GM12864 (cell line): ENCODE measurements at places on chromosomes 16 and 17.

DNA sequence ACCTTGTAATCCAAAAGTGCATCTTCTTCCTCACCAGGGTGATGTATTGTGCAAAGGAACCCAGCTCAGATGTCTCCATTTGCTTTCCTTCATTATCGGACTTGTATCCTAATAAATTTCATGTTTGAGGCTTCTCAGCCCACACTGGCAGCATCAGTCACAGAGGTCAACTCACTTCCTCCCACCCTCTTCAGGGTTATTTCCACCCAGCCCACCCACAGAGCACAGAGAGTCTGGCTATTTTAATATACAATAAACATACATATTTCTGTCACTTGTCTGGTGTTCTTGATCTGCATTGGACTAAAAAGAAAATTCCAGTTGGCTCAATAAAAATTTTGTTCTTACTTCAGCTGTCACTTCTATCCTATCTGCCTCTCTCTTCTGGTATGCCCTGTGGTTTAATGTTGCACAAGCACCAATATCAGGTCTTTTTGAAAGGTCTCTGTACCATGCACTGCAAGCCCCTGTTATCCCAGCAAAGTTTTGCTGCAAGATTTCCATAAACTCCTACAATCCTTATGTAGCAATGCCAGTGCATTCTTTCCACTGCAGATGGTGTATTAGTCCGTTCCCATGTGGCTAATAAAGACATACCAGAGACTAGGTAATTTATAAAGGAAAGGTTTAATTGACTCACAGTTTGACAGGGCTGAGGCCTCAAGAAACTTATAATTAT is 201.8 kb downstream of the CDH11 start:
- DNase-seq: no peak

- DNase-seq: no peak
Observed at GRCh38 chr17:79011451-79012147, 2.0 kb upstream of the CANT1 start.

- no peak for DNase-seq
Observed at GRCh38 chr16:4212934-4213296, 29.0 kb downstream of the SRL start.

GRCh38 chr17:2361010-2361760 is 23.9 kb downstream of the SGSM2 start:
- no peak for DNase-seq

DNA sequence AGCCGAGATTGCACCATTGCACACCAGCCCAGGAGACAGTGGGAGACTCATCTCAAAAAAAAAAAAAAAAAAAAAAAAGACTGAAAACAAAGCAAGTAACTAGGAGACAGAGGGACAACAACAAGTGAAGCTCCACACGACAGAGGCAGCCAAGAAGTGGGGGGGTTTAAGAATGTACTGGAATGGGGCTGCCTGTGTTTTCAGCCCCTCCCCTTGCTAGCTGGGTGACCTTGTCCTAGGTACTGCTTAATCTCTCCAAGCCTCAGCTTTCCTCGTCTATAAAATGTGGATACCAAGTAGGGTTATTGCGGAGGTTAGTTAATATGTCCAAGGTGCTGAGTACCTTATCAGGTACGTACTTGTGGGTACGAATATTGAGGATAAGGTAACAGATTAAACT is 163.8 kb upstream of the CACNG5 start:
- no peak for DNase-seq

- DNase-seq: no peak
Observed at GRCh38 chr17:1455291-1455796, 688 bp downstream of the CRK start.

- no peak for DNase-seq
Observed at GRCh38 chr16:74439685-74440084, 18.4 kb upstream of the CLEC18B start.

- DNase-seq: no peak
Observed at GRCh38 chr17:64356776-64357175, 33.9 kb downstream of the PECAM1 start.

GRCh38 chr17:81891303-81891552 is 158 bp downstream of the ALYREF start:
- DNase-seq: no peak

- DNase-seq: no peak
Observed at GRCh38 chr17:31422443-31422842, 31.0 kb downstream of the RAB11FIP4 start.

GRCh38 chr17:64146418-64147109 is 16.6 kb upstream of the ERN1 start:
- DNase-seq: no peak

DNA sequence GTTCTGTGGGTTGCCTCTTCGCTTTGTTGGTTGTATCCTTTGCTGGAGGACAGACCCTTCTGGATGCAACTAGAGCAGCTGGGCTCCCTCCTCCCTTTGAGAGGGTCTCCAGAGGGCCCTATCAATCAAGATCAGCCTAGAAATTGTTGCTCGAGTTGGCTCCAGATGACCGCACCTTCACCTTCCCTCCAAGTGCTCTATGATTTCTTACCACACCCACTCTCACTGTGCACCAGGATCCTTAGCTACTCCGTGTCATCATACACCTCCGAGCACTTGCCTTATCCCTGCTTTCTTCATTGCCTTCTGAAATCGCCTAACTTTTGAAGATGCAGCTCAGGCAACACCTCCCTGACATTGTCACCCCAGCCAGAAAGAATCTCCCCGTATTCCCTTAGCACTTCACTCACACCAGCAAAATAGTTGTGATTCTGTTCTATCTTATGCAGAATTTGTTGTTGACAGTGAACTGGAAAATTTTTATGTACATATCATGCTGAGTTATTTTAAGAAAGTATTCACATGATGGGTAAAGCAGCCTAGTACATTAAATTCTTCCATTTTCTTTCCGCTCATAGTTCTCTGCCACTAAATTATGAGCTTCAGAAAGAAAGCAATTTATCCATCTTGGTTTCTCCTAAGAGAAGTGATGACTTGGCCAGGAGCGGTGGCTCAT is 52.9 kb downstream of the ABAT start:
- no peak for DNase-seq

DNA sequence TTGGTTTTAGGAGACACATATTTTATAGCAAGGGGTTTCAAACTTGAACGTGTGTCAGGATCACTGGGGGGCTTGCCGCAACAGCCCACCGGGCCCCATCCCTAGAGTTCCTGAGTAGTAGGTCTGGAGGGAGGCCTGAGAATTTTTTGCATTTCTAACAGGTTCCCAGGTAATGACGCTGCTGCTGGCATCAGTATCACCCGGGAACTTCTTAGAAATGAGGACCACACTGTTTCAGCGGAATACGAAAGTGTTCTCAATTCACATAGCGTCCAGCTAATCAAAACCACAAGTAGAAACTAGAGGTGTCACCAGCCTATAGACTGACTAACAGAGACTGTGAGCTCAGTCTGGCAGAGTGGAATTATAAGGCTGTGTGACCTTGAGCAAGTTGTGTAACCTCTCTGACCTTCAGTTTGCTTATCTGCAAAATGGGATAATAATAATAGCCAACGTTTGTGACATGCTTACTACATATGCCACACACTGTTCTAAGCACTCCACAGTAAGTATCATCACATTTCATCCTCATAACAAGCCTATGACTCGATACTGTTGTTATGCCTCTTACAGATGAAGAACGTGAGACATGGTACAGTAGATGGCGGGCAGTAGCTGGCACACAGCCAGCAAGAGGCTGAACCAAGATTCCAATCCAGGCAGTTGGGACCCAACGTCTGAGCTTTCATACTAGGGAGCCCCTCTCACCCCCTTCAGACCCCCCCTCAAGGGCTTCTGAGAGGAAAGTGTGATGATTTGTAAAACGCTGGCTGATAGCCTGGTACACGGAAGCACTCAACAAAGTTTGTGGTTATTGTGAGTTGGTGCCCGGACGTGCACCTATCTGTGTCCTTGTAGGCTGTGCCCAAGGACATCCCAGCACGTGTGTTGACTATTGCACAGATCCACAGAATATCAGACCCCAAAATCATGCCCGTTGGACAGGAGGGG is 4.6 kb upstream of the ICAM2 start:
- no peak for DNase-seq

GRCh38 chr16:57268804-57269800 is 15.4 kb downstream of the PLLP start:
- DNase-seq: no peak

DNA sequence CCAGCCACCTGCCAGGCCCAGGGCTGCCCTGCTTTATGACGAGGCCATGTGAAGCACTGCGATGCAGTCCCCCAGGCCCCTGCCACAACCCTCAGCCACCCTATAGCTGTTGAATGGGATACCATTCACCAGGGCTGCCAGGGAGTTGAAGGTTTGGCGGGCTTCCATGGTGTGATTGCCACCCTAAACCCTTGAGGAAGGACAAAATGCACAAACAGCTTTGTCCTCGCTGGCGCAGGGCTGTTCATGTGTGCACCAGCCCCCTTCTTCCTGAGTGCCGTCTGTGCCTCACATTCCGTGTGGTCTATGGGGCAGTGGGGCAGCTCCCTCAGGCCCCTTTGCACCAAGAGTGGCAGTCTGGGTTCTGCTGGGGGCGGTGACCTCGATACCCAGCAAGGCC is 25.3 kb downstream of the NARF start:
- no peak for DNase-seq

DNA sequence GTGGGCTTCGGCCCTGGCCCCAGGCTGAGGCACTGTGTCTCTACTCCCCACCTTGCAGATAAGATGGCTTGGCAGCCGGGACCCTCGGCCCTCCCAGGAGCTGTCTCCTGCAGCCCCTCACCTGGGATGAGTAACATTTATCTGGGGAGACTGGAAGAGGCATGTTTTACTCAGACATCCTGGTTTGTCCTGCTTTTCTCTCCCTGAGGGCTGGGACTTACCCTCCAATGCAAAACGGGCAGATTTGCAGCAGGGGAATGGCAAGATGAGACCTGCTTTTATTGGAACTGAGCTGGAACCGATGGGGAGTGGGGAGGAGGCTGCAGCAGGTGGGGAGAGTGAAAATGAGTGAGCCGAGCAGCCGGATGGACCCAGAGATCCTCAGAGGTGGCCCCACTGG is 27.3 kb upstream of the UBE2G1 start:
- no peak for DNase-seq

GRCh38 chr17:42852351-42852750 is 1.4 kb downstream of the AOC3 start:
- no peak for DNase-seq

- DNase-seq: no peak
Observed at GRCh38 chr17:72987166-72987565, 105.3 kb downstream of the SLC39A11 start.

- DNase-seq: no peak
Observed at GRCh38 chr16:24499193-24499814, 40.1 kb upstream of the RBBP6 start.

DNA sequence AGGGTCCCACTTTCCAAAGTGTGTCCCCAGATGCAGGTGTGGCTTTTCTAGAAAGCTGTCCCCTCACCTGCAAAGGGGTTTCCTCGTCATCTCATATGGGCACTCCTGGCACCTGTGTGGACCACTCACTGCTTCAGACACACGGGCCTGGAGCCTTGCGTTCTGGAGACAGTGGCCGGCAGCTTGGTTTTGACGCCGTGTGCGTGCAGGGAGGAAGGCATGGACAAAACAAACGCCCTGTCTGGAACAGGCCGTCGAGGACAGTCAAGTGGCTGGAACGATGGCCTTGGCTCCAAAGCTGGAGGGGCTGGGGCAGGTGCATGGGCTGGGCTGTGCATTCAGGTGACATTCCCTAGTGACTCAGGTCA is 13.0 kb upstream of the C16orf95 start:
- no peak for DNase-seq

GRCh38 chr16:56788435-56788834 is 58.5 kb downstream of the NUP93 start:
- DNase-seq: no peak

DNA sequence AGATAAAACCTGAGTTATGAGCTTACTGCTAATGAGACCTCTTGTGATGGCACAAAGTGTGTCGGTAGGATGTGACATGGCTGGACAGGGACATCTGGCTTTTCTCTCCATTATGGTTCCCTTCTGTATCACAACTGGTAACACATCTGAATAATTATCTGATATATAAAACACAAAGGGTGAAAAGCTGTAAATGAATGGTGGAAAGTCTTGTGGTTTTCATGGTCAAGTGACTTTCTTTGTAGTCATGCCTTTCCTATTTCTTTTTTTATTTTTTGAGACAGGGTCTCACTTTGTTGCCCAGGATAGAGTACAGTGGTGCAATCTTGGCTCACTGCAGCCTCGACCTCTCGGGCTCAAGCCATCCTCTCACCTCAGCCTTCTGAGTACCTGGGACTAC is 35.3 kb upstream of the ZFHX3 start:
- no peak for DNase-seq

DNA sequence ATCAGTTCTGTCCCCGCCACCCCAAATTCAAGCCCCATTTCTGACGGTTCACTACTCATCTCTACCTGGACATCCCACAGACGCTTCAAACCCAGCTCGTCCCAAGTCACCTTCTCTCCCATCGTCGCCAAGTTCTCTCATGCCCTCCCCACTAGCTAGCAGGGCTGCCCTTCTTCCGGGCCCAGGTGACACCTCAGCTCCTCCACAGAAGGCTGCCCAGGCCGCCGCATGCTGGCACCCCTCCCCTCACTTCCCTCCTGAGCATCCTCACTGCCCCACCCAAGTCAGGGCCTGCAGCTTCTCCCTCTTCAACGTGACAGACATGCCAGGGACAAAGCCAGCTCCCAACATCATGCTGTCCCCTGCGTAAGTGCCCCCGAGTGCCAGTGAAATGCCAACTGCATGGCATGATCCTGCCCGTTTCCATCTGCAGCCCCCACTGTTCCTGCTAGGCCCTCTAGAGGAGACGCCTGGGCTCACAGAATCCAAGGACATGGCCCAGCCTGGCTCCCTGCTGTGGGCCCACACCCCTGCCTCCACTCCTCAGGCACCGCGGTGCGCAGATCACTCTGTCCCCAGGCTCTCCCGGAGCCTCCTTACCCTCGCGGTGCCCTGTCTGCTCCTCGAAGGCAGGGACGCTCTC is 5.9 kb downstream of the CYB561 start:
- DNase-seq: no peak

DNA sequence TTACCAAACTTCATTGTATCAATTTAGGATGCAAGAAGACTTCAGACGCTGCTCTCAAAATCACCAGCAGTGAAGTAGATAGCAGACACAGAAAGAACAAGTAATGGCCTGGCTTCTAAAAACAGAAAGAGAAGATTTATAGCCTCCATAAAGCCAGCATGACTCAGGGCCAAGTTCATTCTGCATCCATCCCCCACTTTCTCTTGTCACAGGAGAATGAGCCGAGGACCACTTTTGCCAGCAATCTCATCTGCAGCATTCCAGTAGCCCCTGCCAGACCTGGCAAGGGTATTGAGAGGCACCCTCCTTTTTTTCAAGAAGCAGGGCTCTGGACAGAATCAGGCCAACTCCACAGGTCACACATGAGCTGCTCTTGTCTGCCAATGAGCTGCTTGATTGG is 355.4 kb upstream of the SOX9 start:
- DNase-seq: no peak
